Activated gamma-delta T cell treated with Interleukin-2 at 50 U/mL for 16 hours (primary cell): ENCODE measurements at places on chromosomes 3 and 15.

DNA sequence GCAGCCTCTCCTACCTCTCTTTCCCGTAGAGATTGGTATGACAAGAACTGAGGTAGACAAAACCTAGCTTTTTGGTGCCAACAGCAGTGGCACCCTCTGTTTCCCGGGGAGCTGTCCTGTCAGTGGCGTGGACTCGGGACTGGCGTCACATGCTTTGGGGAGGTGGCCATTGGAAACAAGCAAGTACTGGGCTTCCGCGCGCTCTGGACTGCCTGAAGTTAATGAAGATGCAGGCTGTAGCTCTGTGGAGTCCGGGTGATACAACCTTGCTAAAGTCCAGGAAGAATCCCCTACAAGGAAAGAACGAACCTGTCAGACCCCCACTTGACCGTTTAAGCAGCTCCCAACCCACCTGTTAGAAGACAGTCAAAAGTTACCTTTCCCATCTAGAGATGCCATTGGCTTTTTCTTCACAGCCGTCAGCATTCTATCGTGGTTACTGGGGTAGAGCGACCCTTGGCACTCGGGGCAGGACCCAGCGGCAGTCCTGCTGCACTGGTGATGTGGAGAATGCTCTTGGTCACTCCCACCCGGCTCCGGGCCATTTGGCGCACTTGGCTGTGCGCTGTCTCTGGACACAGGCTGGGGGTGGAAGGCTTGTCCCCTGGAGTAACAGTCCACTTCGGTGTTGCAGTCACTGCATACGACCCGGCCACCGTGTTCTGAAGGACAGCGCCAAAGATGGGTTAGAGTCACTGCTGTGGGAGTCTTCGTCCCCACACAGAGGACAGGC, 120.5 kb downstream of the LRIG1 start:
- DNase-seq = no peak

GRCh38 chr3:154427685-154428285, 2.2 kb downstream of the GPR149 start:
- DNase-seq = no peak

GRCh38 chr3:99269606-99270351, 368.3 kb upstream of the DCBLD2 start:
- no peak for DNase-seq

DNA sequence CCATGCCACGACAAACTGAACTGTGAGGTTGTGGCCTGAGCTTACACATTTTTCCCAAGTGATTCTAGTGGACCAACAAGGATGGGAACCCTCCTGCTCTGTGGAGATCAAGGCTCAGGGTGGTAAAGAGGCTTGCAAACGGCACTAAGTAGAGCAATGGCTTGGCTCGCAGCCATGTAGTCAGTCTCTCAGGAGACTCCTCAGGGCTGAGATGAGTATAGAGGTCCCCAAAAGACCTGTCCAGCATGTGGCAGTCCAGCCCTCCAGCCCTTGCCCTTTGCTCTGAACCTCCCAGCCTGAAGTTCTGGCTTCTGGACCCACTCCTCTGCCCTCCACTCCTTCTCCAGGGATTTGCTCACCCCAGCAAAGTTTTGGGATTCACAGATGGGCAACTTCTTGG, 8.3 kb upstream of the CAMP start:
- DNase-seq = no peak

GRCh38 chr3:150255413-150255812, 152.7 kb upstream of the TSC22D2 start:
- no peak for DNase-seq

- no peak for DNase-seq
These were observed 33.9 kb downstream of the DOCK3 start for GRCh38 chr3:50708620-50709019.

DNA sequence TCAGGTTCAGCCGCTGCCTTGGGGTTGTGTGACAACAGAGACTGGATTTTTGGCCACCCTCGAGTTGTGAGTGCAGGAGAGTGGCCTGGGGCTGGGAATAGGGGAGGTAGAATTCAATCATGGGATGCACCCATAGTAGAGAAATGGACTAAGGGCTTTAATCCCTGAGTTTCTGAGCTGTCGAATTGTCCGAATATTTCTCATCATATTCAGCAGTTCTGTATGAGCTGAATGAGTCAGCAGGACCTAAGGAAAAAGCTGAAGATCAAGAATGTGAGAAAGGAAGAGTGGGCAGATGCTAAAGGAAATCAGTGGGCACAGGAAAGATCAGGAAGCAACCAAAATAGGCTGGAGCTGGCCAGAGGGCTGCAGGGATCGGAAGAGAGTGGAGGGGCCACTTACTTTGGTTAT, 44.4 kb upstream of the SACM1L start:
- DNase-seq = no peak

- DNase-seq = no peak
These were observed 50.0 kb upstream of the TBC1D23 start for GRCh38 chr3:100210772-100211135.

GRCh38 chr3:147836330-147836729, 427.2 kb downstream of the ZIC1 start:
- no peak for DNase-seq

DNA sequence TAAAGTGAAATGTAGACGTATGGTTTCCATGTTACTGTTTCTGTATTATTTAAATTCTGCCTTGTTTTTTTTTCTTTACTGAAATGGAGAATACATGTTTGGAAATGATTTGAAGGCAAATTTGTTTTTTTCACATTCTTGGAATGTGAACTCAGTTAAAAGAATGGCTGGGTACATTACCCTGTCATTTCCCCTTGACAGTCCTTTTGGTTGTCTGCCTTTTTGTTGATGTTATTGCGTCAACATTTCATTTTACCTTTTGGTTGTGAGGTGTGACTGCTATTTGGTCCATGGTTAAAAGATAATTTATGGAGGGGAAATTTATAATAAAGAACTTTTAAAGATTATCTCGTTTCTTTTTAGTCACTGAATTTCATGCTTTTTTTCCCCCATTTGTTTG, 3.2 kb upstream of the GPR171 start:
- DNase-seq = no peak

DNA sequence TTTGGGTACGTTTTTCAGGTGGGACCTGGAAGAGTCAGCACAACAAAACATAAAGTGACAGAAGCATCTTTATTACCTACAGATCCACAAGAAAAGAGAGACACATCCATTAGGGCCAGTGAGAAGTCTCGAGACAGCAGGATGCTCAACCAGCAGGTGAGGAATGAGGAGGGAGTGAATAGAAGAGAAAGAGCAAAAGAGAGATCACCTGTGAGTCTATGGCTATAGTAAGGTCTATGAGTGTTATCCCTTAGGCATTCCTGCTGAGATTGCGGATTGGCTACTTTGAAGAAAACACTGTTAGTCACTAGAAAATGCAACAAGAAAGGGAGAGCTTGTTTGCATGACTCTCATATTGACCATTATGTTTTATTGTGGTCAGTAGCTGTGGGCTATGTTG, 1556.2 kb upstream of the GBE1 start:
- no peak for DNase-seq

DNA sequence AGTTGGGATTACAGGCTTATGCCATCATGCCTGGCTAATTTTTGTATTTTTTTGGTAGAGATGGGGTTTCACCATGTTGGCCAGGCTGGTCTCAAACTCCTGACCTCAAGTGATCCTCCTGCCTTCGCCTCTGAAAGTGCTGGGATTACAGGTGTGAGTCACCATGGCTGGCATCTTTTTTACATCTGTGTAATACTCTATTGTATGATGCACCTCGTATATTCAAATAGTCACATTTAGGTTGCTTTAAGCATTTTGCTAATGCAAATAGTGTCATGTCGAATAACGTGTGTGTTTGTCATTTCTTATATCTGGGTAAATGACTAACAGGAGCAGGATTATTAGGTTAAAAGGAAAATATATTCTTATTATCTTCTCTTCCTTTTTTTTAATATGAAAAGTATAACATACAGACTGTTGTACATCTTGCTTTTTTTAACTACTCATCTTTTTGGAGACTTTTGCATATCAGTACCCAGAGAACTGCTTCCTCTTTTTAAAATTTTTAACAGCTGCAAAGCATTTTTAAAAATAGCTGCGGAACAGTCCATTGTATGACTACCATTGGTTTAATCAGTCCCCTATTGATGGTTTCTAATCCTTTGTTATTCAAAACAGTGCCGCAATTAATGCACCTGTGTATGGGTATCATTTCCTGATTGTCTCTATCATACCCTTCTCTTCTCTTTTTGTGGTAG, 13.4 kb downstream of the SCAMP5 start:
- no peak for DNase-seq

GRCh38 chr3:10511809-10512494, 6.6 kb upstream of the ATP2B2 start:
- no peak for DNase-seq

DNA sequence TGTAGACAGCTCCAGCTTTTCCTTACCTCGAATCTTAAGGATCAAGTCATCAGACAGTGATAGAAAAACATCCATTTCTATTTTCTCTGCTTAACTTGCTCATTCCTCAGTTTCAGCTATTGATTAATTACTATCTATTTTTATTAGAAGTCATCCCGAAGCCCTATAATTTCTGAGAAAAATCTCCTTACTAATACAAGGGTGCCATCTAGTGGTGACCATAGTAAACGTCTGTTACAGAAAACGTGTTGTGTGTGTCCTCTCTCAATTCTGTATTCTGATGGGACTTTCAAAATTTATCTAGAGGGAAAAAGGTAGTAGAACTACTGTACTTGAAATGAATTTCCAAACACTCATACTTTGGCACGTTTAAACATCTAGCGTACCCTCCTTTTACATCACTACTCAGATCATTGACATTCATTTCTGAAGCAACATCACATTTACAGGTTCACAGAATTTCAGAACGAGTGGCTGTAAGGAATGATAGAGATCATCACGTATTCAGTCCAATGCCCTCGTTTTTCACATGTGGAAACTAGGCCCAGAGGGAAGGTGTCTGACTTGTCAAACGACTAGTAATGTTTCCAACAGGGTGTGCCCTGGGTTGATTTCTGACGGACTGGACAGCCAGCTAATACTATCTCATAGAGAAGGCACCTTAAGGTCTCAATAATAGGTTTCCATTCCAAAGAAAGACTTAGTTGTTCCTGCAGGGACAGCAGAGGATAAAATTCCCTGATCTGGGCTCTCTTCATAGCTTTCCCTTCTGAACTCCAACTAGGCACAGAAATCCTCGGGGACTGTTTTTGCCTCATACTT, 25.6 kb downstream of the HACD2 start:
- DNase-seq = peak; percentile 8

DNA sequence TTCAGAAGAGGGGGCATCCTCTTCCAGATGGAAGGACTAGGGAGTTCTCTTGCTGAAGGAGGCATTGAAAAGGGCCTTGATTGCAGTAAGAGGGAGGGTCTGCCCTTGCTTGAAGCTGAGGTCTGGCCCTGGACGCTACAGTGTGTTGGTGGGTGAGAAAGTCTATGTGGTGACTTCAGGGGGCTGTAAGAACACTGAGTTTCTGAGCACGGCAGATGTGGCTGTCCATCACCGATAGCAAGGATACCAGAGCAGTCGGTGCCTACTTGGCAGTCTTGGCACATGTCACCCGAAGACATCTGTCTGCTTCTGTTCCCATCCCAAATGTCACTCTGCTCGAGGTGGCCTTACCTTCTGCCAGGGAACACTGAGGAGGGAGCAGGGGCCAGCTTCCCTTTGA, 631.1 kb upstream of the CFAP20DC start:
- DNase-seq = no peak
